Stimulated activated naive B cell treated with anti-CD40 and anti-IgM and Interleukin-4, amounts not matched to agents 10 μg/mL and 1 μg/mL and 100 μg/mL, for 72 hours (primary cell): ENCODE measurements at places on chromosomes 13 and 19.

DNA sequence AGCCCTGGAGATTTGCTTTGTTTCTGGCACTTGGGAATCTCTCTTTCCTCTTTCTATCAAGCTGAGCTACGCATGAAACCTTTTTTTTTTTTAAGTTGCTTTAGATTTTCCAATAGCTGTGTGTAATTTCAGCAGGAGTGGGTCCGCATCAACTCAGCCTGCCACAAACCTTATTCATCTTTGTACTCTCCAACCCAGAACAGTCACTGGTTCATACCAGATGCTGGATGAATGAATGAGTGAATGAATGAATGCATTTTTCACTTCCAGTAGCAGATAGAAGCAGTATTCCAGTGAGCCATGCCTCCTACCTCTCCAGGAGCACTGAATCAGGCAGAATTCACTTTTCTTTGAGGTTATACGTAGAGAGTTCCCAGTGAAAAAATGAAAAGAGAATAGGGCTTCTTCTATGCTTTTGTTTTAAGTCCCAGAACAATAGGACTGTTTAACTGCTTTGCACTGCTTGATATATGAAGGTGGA, 221.1 kb downstream of the TM9SF2 start:
- H3K27me3 ChIP-seq: no peaks in the 10 kb centered on the region
- no peak for DNase-seq
- peaks cover 2% of the 10 kb centered on the region for H3K36me3 ChIP-seq
- no peak overlapping the region for H3K4me3 ChIP-seq
- H3K27ac ChIP-seq: no peak overlapping the region

DNA sequence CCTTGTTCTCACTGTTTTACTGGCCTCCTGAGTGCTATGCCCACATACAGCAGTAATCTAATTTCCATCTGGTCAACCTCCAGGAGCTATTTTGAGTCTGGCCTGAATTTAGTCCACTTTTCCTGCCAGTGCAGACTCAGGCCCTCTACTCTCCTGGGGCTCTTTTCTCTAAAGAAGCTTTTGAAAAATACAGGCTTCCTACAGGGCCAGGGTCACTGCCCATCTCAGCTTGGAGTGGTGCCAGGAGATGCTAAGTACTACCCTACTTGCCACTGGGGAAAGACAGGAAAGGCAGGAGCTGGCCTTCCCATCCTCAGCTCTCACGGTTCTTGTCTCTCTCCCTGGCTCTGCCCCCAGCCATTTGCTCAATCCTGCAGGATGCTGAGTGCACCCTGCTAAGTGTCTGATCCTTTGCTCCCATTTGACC, 101.7 kb upstream of the SERP2 start:
- no peak overlapping the region for H3K4me3 ChIP-seq
- H3K27me3 ChIP-seq: peaks cover 5% of the 10 kb centered on the region
- DNase-seq: no peak

GRCh38 chr13:102198418-102199311, 203.2 kb downstream of the FGF14 start:
- no peaks in the 10 kb centered on the region for H3K27me3 ChIP-seq
- no peaks in the 10 kb centered on the region for H3K36me3 ChIP-seq
- H3K27ac ChIP-seq: no peak overlapping the region
- DNase-seq: no peak
- H3K4me3 ChIP-seq: no peak overlapping the region

DNA sequence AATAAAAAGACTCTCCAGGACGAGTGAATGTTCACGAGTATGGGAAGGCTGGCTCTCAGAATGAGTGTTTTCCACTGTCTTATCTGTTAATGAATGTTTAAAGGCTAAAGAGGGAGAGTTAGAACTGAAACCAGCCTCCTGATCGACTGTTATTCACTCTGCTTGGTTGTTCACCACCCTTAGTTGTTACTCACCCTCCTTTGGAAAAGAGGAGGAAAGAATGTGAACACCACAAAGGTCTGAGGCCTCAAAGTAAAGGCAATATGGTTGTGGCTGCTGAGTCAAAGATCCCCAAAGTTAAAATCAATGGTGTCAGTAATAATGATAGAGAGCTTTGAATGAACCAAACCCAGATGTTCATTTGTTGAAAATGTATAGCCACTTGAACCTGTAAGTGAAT, 1793.2 kb upstream of the PCDH20 start:
- H3K36me3 ChIP-seq: no peaks in the 10 kb centered on the region
- no peaks in the 10 kb centered on the region for H3K4me1 ChIP-seq
- no peak overlapping the region for H3K4me3 ChIP-seq
- DNase-seq: no peak
- H3K27ac ChIP-seq: no peak overlapping the region

GRCh38 chr19:53597023-53597422, 34.8 kb upstream of the DPRX start:
- no peak overlapping the region for H3K27ac ChIP-seq
- peaks cover 3% of the 10 kb centered on the region for H3K36me3 ChIP-seq
- H3K4me1 ChIP-seq: no peaks in the 10 kb centered on the region
- H3K4me3 ChIP-seq: no peak overlapping the region

DNA sequence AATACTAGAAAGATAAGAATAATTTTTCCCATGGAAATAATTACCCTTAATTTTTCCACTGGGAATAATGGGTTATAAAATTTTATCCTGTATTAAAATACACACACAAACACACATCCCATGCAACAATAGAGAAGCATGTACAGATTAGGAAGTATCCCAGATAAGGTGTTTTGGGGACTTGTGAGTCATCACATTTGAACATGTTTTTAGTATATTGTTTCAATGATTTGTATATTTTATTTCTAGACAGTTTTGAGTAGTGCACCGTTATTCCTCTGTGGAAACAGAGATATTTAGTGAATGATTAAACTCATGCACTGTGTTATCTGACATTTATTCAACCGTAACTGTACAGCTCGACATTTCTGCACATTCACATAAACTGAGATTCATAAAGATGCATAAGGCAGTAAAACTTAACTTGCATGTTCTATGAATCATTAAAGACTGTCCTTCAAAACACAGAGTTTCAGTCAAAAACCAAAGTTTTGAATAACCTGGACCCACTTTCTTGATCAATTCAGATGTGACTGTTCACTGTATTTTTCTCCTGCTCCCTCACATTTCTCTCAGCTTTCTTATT, 30.1 kb downstream of the KLF12 start:
- H3K36me3 ChIP-seq: peaks cover 22% of the 10 kb centered on the region
- H3K27me3 ChIP-seq: no peaks in the 10 kb centered on the region
- H3K4me3 ChIP-seq: no peak overlapping the region
- DNase-seq: no peak
- H3K4me1 ChIP-seq: peaks cover 25% of the 10 kb centered on the region

DNA sequence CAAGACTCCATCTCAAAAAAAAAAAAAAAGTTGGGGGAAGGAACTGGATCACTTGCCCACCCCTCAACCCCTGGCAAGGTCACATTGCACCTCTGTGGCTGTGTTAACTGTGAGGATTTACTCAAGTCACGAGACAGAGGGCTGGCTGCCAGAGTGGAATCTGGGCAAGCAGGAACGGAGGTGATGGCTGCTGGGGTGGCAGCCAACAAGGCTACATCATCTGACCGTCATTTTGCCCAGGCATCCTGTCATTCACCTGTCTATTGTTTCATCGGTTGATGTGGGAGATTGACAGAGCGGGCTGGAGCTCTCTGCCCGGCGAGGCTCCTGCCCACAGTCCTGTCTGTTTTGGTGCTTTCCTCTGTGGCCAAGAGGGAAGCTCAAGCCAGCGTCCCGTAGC, 75.7 kb downstream of the DPF1 start:
- H3K27me3 ChIP-seq: no peaks in the 10 kb centered on the region
- no peak for DNase-seq
- peaks cover 3% of the 10 kb centered on the region for H3K4me1 ChIP-seq
- H3K27ac ChIP-seq: no peak overlapping the region

DNA sequence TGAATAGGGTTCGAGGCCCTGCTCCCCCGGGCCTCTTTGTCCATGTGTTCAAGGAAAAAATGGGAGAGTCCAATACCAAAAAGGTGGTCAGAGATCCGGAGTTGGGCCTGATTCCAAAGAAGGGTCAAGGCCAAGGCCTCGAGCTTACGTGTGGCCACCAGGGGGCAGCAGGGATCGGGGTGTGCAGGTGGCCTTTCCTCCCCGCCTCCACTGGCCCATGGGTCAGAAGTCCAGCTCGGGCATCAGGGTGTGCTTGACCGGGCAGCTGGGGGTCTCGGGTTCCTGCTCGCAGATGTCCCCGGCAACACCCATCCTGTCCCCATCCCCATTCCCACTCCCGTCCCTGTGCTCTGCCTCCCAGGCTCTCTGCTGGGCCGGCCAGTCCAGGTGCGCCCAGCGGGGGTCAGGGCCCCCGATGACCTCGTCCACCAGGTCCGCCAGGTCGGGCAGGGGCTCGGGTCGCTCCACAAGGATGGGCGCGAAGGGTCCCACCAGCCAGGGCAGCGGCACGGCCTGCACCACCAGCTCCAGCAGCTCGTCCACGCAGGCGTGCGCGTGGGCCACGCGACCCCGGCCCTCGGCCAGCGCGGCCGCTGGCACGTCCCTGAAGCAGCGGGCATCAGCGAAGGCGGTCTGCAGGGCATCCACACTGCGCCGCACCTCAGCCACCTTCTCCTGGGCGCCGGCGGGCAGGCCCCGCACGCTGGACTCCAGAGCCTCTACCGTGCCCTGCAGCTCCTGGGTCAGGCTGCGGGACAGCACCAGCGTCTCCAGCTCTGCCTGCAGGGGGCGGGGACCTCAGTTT, 5.2 kb upstream of the PLIN4 start:
- no peak for DNase-seq
- H3K27ac ChIP-seq: no peak overlapping the region
- H3K4me3 ChIP-seq: no peak overlapping the region
- H3K27me3 ChIP-seq: peaks cover 11% of the 10 kb centered on the region
- H3K4me1 ChIP-seq: peaks cover 2% of the 10 kb centered on the region

DNA sequence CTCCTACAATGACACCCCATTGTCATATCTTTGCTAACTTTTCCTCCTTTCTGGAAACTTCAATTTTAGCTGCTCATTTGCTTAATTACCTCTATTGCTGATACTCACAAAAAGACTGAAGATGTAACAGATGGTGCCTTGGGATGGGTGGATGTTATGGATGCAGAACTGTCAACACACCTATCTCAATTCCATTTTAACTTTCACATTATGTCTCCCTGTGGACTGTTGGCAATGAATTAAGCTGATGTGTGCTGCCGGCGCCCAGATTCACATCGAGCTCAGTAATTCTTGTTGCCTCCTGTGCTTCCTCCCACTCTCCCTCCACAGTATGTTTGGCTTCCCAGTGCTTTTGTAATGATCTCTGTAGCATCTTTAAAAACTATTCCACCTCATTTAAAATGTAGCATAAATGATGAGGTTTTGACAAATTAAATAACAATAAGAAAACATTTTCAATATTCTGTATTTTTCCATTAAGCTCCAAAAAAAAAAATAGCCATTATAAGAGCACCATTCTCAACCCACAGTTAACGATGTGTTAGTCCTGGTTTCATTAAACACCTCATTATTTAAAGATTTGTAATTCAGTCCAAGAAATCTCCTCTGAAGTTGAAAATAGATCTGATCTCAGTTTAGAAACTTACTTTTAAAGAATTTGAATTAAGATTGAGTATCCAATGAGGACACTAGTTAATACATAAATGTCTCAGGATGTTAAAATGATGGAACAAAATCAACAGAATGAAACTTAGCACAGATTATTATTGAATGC, 99.9 kb upstream of the FAM216B start:
- H3K27me3 ChIP-seq: peaks cover 16% of the 10 kb centered on the region
- H3K4me3 ChIP-seq: no peak overlapping the region
- no peak for DNase-seq

GRCh38 chr13:26423629-26424028, 133.9 kb upstream of the WASF3 start:
- H3K27ac ChIP-seq: no peak overlapping the region
- H3K27me3 ChIP-seq: peaks cover 16% of the 10 kb centered on the region
- H3K4me3 ChIP-seq: no peak overlapping the region
- no peaks in the 10 kb centered on the region for H3K36me3 ChIP-seq
- H3K4me1 ChIP-seq: no peaks in the 10 kb centered on the region

DNA sequence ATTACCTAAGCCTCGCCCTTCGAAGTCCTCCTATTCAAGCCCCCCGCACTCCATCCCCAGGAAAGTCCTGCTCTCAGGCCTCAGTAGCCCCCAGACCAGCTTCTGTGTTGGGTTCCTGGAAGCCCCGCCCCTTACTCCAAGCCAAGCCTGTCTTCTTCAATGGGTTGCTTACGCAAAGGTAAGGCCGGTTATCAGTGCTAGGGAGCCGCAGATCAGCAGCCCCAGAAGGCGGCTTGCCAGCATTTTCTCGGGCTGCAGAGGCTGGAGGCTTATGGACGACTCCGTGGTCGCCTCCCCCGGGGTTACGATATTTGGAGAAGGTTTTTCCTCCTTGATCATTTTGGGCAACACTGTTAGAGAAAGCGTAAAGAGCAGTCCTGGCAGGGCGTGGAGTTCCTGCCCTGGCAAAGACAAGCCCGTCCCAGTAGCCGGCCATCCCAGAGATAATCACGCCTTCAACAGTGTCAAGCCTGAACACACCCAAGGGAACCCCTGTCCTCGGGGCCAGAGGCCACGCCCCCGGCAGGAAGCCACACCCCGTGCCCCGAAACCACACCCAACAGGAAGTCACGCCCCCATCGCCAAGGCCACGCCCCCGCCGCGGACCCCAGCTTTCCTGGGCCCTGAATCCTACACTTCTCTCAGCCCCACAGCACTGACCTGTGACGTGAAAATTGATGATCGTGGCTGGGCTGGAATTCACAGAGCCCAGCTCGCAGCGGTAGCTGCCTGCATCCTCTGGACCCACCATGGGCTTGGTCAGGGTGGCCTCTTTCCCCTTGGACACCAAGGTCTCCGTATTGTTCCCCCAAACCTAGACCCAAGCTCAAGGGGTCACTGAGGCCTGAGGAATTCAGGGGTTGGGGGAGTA, 954 bp upstream of the RASIP1 start:
- no peak overlapping the region for H3K4me3 ChIP-seq
- peaks cover 4% of the 10 kb centered on the region for H3K36me3 ChIP-seq
- peaks cover 40% of the 10 kb centered on the region for H3K27me3 ChIP-seq
- DNase-seq: no peak
- peaks cover 18% of the 10 kb centered on the region for H3K4me1 ChIP-seq
- H3K27ac ChIP-seq: no peak overlapping the region

GRCh38 chr13:51311231-51311630, 28.3 kb upstream of the SERPINE3 start:
- H3K27ac ChIP-seq: no peak overlapping the region
- H3K4me1 ChIP-seq: no peaks in the 10 kb centered on the region
- no peaks in the 10 kb centered on the region for H3K36me3 ChIP-seq

- no peak overlapping the region for H3K4me3 ChIP-seq
- no peak for DNase-seq
These were observed 82.9 kb downstream of the PDS5B start for GRCh38 chr13:32669030-32669646.

DNA sequence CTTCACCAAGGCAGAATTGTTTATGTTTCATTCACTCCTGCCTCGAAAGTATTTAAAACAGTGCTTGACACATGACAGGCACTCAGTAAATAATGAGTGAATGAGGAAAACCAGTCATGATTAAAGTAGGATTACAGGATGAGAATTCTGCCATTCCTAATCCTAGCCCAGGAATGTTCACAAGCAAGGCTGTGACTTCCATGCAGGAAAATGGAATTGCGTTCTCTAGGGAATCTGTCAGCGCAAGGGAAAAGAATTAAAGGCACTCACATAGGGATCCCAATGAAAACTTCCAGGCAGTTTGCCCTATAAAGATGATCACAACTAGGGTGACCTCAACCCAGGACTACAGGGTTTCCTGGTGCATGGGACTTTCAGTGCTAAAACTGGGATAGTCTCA, 143.4 kb downstream of the CYSLTR2 start:
- no peak overlapping the region for H3K4me3 ChIP-seq
- no peak overlapping the region for H3K27ac ChIP-seq
- no peak for DNase-seq
